Right ventricle myocardium superior (tissue), 1 donor: ENCODE measurements at places on chromosomes 2 and 18. TPM values are rescaled to one million over a fixed set of nuclear protein-coding genes. Genes with fewer than 3 reads are reported as not detected.

The MEIS1 gene
- total RNA-seq: 41.7 TPM

The SERPINB11 gene
- not detected for total RNA-seq

- no peak for DNase-seq
Measured at GRCh38 chr2:64942693-64943092, 46.5 kb upstream of the SLC1A4 start.

- DNase-seq: no peak
Measured at GRCh38 chr2:16051841-16052564, 111.7 kb downstream of the MYCN start.

GRCh38 chr2:182608181-182608845 lies 107.7 kb upstream of the DNAJC10 start:
- no peak for DNase-seq

DNA sequence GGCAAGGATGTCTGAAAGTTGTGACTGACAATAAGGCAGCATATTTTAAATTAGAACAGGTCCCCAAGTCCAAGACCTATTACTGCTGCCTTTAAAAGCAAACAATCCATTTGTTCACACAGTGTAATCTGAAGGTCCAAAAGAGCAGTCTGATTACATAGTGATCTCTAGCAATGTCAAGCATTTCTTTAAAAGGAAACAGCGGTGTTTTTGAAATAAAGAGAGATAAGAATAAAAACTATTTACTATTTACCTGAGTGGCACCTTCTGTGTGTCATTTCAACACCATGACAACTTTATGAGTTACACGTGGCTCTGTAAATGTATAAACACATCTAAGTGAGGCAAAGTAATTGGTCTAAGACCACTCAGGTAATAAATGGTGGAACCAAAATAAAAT lies 1009.9 kb upstream of the CNTNAP5 start:
- DNase-seq: no peak

- no peak for DNase-seq
Measured at GRCh38 chr18:49917742-49918141, 104.4 kb upstream of the ACAA2 start.

DNA sequence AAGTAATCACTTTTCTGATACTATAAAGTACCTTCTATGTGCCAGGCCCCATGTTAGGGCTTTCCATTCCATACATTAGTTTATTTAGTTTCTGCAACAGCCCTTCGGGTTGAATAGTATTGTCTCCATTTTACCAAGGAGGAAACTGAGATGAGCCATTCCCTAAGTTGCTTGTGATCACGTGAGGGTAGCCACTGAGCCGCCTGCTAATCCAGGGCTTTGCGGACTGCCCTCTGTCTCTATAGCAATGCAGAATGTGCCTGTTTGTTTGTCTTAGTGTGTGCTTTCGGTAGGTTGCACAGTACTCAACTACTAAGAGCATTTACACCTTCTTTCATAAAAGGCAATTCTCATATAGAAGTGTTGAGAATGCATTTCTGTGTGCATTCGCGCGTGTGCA lies 5.0 kb downstream of the EMILIN2 start:
- no peak for DNase-seq

DNA sequence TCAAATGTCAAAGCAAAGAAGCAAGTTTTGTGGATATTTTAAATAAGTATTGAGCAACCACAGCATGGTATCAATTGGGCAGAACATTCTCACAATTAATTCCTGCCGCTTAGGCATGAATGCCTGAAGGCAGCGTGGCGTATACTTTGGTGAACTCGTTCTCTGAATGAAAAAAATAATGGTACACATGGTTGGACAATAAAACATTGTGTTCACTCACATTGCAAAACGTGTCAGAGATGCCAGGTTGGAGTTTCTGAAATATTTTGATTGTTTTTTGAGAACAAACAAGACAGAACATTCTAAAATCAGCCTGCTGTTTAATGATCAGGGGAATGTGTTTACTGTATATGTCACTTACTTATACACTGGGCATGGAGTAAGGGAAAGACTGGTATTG lies 254.2 kb downstream of the CDH2 start:
- DNase-seq: no peak

GRCh38 chr2:229553091-229553490 lies 161.3 kb downstream of the DNER start:
- no peak for DNase-seq
